Ammon's horn (tissue), 1 donor: ENCODE measurements at places on chromosomes 2 and 18.

DNA sequence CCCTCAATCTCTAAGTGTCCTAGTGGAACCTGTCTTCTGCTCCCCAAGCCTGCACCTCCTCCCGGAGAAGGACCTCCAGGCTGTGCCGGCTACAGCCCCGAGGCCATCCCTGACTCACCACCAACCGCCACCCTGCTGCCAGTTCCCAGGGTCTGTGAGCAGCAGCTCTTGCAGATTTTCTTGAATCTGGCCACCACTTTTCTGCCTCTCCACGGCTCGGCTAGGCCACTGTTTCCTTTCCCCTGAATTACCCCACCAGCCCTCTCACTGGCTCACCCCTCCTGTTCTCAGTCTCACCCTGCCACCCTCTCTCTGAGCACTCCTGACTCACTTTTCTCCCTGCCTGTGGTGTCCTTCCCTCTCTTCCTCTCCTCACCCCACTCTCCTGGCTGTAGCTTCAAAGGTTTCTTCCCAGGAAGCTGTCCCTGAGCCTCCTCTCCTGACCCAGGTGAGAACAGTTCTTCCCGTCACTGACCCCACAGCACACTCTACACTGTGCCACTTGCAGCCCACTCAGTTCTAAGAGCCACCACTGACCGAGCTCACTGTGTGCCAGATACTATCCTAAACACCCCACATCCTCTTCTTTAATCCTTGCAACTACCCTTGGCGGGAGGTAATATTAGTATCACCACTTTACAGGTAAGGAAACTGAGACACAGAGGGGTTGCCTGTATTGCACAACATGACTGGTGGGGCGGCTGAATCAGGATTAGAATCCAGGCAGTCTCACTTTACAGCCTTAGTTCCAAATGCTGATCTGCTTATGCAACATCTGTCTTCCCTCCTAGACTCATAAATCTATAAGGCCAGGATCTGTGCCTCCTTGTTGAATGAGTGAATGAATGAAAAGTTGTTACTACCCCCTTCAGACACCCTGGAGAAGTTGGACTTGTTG lies 111.6 kb downstream of the SMAD7 start:
- no peak for DNase-seq

DNA sequence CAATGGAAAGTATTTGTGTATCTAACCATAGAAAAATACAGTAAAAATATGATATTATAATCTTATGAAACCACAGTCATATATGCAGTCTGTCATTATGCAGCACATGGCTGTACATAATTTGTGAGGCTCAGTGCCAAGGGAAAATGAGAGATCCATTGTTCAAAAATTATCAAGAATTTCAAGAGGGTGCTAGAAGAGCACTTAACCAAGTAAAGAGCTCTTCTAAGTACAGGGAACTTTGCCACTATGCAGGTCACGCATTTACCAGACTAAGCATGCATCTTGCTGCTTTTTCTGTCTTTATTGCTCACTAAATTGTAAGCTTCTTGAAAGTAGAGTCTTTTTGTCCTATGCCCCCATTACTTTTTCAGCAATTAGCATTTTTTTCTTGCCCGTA lies 438.0 kb downstream of the LRP1B start:
- no peak for DNase-seq

DNA sequence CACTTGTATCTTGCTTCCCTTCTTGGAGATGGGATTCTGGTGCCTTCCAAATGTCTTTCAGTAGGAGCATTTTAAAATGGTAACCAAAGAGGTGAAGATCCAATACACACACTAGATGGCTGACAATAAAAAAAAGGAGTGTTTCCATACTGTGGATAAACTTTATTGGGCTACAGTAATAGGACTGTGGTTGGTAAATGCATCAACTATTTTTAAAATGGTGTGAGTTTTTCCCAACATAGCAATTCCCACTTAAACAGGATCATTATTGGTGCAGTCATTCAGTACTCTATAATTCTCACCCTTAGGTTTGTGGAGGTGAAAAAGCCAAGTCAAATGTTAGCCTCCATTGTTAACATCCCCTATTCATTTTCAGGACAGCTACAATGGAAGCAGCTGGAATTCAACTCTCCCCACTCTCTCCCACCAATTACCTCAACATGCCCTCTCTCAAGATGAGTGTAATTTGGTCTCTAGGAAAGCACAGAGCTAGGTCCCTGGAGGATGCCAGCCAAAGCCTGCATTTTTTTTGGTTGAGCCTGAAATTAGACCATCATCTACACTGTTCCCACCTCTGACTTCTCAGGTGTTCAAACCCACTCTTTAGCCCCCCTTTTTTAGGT lies 273.3 kb downstream of the TCF4 start:
- no peak for DNase-seq

DNA sequence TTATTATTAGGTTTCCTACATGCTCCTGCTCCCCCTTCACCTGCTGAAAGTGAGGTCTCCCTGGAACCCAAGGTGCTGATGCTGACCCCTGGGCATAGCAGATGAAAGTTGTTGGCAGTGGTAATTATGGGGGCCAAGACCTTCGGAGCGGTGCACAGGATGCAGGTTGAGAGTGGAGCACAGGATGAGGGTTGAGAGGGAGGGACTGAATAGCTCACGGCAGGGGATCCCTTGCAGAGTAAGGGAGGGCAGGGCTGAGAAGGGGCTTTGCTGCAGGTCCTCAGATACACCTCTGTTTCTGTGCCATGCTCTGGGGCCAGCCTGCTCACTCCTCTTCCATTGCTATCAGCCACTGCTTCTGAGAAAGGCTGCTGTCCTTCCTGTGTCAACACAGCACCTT lies 163.3 kb downstream of the FHOD3 start:
- no peak for DNase-seq

GRCh38 chr18:72572896-72573295 lies 28.8 kb upstream of the CBLN2 start:
- DNase-seq, result no peak

- no peak for DNase-seq
These were observed 13.8 kb upstream of the MALT1 start for GRCh38 chr18:58657494-58657893.
